Activated CD4-positive, alpha-beta T cell treated with anti-CD3 and anti-CD28 coated beads, Interleukin-10, Interleukin-2, amounts not matched to agents 100 ng/mL and 50 ng/mL, durations not matched to agents 16 hours and 8 hours (primary cell): ENCODE measurements at places on chromosomes 1 and 21.

GRCh38 chr21:44612669-44613229, 870 bp downstream of the KRTAP10-8 start:
- DNase-seq = no peak

DNA sequence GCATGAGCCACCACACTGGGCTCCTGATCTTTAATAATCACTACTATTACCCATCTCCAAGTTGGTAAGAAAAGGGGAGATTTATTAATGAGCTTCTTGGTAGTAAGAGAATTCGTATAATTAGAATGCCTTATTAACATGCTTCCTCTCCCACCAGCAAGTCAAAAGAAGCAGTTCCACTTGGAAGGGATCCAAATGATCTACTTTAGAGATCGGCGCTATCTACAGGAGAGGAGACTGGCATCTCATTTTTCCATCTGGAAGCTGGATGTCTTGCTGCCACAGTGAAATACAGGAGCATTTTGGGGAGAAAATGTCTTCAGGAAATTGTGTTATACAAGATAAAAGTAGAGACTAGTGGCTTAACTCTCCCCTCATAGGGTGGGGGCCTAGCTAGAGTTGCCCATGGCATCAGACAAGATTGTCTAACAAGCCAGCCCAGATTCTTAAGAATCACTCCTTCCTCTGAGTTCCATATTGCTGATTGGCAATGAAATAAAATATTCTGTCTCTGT, 33.6 kb upstream of the CAMSAP2 start:
- no peak for DNase-seq

- DNase-seq = no peak
Measured at GRCh38 chr1:61585714-61586113, 139.2 kb downstream of the TM2D1 start.

GRCh38 chr1:169538998-169539871, 47.0 kb downstream of the F5 start:
- DNase-seq = no peak

DNA sequence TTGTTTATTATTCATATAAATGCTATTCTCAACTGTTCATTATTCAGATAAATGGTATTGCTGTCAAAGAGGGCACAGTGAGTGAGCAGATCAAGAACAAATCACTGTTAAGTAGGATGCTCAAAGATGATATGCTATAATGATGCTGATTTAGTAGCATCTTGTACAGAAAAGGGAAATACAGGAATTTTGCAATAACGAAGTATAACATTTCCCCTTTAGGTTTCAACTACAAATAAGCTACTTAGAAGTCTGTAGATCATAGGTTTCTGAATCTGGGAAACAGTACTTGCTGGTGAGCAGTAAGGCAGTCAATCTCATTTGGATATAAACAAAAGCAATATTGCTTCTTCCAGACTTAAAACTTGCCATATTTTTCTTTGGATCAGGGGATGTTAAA, 27.3 kb upstream of the RCOR3 start:
- no peak for DNase-seq

- no peak for DNase-seq
Measured at GRCh38 chr1:234531151-234531635, 52.2 kb upstream of the TARBP1 start.

- DNase-seq = no peak
Measured at GRCh38 chr1:20476265-20477038, 9.6 kb downstream of the CAMK2N1 start.

- no peak for DNase-seq
Measured at GRCh38 chr1:85830837-85831236, 122.6 kb upstream of the ZNHIT6 start.

DNA sequence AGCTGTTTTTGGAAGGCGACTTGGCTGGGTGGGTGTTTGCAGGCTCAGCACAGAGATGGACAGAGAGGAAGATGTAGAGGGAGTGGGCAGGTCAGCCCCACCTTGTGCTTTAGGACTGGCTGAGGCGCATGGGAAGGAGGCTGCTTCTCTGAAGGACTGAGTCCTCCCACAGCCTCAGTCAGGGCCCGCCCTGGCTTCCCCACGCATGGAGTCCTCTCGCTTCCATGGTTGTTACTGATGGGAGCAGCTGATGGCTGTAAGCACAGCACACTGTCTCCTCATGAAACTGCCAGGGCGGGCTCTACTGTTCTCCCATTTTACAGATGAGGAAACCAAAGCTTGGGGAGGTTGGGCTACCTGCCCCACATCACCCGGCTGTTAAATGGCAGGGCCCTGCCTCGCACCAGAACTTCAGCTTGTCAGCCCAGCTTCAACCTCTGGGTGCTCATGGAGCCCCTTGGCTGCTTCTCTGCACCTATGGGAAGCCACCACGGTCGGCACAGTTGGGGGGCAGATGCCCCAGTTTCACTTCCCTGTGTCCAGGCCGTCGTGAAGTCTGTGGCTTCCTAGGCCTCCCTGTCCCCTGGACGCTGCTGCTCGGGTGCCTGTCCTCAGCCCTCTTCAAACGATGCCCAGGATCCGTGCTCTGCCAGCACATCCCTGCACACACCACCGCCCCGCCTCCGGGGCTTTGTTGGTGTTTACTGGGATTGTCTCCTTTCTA, 2.4 kb downstream of the TMEM201 start:
- DNase-seq = no peak

GRCh38 chr1:205581321-205581980, 50.4 kb downstream of the ELK4 start:
- no peak for DNase-seq

- DNase-seq = no peak
Measured at GRCh38 chr1:205369701-205370123, 13.0 kb upstream of the KLHDC8A start.

DNA sequence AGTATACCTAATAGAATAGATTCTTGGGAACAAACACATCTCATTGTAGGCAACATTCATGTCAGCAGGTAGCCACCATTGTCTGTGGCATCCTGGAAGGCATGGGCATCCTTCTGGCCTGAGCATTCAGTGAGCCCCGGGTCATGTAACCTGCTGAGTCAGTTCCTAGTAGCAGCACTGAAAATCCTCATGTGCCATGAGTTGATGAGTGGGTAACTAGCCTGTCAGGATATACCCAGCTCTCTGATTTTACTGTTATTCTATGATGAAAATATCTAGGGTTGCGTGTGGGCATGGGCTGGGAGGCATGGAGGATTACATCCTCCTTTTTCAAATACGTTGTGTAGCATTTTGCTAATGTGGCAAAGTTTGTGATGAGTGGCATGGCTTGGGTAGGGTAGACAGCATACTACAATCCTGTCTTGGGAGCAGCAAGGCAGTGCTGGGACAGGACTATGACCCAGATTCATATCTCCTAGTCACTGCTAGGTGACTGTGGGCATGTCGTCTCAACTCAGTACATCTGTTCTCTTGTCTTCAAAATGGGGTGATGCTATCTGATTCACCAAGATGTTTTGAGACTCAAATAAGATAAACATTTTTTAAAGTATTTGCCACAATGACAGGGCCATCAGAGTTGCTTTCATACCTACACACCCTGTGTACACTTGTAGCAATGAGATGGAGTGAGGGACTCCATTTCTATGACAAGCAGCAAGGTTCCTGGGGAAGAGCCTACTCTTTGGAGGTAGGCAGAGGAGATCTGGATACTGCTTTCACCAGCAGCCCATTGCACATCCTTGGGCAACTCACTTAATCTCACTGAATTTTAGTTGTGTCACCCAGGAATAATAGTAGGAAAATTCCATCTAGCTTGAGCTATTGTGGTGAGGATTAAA, 62.5 kb downstream of the CD58 start:
- DNase-seq = peak; percentile 54

DNA sequence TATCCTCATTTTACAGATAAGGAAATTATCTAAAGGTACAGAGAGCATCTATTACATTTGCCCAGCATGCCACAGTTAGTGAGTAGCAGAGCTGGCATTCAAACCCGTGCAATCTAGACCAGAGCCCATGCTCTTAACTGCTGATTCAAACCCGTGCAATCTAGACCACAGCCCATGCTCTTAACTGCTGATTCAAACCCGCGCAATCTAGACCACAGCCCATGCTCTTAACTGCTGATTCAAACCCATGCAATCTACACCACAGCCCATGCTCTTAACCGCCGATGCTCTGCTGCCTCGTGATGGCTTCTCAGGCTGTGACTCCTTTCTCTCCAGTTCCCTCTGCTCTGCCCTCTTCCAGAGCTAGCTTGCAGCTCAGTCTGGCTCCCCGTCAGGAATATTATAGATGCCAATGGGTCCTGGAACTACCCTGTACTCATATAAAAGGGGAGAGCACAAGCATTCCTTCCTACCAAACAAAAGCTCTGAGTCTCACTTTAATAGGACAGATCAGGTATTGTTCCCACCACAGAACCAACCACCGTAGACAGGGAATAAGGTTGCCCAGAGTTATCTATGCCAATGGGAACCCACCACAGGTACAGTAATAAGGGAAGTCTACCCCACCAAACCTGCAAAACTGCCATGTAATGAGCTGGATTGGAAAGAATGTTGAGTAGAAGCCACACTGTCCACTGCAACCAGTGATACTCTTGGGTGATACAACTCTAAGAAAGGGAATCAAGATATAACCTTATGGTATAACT, 78.4 kb downstream of the SMYD3 start:
- DNase-seq = peak; percentile 91

- no peak for DNase-seq
Measured at GRCh38 chr21:20647607-20648006, 350.6 kb upstream of the NCAM2 start.

DNA sequence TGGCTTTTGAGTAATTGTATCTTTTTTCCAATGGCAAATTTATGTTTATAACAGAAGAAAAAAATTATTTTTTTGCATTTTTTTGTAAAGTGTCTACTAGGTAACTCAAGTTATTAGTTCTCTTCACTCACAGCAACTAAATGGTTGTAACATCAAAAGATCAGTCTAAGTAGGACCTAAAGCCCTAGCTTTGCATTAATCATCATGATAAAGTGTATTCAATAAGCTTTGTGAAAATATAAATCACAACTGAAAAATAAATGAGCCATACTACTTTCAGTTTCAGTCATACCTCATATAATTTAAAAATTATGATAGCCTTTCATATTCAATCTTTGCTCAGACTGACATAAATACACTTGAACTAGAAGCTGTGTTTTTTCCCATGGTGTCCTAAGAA, 6.9 kb downstream of the TAF5L start:
- peak; percentile 20 for DNase-seq

- DNase-seq = no peak
Measured at GRCh38 chr1:24609949-24610517, 33.1 kb upstream of the SRRM1 start.

- no peak for DNase-seq
Measured at GRCh38 chr1:78070210-78070609, 24.4 kb downstream of the GIPC2 start.

GRCh38 chr21:34885125-34885524, 164.0 kb downstream of the RUNX1 start:
- DNase-seq = no peak

DNA sequence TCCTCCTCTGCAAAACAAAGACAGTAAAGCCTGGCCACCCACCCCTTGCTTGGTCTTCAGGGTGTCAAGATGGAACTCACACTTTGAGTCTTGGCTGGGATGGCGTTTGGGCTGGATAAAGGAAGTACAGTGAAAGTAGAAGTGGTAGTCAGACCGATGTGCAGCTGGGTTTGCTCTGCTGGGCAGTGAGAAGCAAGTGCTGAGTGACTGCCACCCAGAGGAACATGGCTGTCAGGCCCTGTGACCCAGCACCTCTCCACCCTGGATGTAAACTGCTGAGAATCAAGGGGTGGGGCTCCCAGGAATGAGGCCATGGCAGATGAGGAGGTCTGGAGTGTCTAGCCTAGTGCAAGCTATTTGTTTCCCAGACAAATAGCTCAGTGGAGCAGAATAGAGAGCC, 51.2 kb downstream of the POFUT2 start:
- DNase-seq = no peak

DNA sequence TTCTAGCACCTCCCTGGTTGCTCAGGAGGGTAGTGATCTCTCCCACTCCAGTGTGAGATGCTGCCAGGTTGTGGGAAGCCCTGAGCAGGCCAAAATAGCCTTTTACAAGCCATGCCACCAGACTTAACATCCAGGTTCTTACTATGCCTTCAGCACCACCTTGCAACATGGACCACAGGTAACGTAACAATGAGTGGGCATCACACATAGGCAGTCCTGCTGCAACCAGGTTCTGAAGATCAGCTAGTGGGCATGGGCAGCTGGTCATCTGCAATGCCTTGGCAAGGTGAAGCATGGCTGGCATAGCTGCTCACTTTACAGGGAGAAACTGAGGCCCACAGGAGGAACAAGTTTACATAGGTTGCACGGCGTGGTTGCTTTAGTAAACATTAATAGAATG, 40.7 kb downstream of the DHCR24 start:
- no peak for DNase-seq

DNA sequence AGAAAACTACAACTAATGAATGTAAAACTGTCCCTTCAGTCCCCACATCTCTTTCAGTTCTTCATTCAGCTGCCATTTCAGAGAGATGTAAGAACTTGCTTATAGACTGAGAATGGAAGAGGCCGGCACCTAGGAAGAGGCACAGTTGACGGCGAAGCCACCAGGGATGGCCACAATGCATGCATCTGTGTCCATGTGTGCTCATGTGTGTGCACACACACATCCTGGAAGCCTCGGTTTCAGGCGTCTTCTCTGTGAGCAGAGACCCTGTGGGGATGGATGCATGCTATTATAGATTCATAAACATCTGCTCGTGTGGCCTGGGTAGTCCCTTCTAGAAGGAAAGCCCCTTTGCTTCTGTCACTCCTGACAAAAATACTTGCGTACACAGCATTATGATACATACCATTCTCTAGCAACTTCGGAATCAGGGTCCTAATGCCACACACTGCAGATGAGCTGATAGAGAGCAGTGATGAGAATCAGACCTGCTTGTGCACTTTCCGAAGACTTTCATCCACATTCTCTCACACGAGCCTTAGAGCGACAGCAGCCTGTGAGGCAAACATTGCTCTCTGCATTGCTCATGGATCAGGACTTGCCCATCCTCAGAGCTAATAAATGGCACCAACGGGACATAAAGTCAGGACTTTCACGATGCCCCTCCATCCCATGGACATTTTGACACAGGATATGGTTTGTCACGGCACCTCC, 12.4 kb upstream of the GPR61 start:
- DNase-seq = no peak

DNA sequence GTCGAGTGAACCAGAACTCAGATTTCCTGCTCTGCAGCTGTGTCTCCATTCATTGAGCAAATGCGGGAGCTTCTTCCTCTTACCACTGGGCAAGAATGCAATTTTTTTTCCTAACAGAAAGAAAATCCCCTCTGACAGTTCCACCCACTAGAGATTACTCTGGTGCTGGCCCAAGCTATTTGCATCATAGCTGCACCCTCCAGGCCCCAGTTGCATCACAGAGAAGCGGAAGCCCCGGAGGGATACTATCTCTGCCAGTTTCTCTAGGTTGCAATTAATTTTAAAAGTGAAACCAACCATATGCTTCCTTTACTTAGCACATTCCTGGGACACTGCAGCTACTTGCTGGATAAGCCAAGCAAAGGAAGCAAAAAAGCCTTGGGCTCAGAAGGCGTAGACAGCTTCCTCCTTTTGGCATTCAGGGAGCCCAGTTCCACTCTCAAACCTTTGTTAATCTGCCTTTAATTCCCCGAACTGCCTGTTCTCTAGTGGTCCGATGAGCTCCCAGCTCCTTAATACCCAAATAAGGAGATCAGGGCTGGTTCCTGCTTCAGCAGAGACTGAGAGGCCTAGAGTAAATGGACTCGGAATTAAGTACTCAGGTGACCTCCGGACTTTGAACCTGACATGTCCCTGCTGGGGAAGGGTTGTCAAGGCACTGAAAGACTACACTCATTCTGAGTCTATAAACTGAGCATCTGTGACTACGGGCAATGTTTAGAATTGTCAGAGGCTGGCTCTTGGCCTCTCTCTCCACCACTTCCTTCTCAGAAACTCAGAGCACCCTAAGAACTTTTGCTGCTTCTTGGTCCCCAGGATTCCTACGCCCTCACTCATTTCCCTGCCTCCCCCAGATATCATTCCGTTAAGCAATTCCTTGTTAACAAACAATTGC, 72.5 kb upstream of the TNFSF18 start:
- no peak for DNase-seq
